Left hindlimb (tissue), 1 donor: ENCODE measurements at places on chromosomes 5 and 9.
A peak's percentile ranks its signal among the peaks of the same experiment; 100 is the strongest.

GRCh38 chr5:173777149-173777548 lies 111.0 kb upstream of the CPEB4 start:
- no peak for DNase-seq

GRCh38 chr5:124234022-124234769 lies 512.2 kb downstream of the ZNF608 start:
- DNase-seq = no peak

- DNase-seq = no peak
Observed at GRCh38 chr5:163248871-163249270, 188.5 kb upstream of the CCNG1 start.

DNA sequence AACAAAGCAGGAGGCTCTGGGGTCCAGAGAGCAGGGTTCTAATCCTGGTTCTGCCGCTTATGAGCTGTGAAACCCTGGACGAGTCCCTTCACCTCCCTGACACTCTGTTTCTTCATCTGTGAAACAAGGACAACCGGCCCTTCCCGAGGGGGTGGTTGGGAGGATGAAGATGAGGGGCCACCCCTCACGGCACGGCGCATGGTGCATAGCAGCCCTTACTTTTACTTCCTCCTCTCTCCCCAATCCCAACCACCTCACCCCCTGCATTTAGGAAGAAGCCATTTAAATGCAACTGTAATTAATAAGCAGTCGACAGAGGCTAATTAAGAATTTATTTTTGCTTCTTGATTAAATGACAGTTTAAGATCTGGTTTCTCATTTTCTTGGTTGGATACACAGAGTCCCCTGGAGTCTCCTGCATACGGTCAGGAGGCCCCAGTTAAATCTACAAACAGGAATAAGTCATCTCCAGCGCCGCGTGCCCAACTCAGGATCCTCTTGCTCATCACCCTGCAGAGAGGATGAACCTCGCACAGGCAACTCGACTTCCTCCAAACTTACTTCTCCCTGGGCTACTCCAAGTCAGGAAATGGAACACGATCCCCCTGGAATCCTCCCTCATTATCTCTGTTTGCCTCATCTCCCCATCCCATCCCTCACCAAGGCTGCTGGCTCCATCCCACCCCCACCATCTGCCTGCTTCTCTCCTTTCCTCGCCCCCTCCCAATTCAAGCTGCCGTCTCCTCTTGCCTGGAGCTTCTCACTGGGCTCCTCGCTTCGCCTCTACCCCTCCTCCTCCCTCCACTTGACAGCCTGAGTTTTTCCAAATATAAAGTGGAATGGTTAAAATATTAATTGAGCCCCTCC lies 95.9 kb downstream of the HRH2 start:
- DNase-seq = no peak

DNA sequence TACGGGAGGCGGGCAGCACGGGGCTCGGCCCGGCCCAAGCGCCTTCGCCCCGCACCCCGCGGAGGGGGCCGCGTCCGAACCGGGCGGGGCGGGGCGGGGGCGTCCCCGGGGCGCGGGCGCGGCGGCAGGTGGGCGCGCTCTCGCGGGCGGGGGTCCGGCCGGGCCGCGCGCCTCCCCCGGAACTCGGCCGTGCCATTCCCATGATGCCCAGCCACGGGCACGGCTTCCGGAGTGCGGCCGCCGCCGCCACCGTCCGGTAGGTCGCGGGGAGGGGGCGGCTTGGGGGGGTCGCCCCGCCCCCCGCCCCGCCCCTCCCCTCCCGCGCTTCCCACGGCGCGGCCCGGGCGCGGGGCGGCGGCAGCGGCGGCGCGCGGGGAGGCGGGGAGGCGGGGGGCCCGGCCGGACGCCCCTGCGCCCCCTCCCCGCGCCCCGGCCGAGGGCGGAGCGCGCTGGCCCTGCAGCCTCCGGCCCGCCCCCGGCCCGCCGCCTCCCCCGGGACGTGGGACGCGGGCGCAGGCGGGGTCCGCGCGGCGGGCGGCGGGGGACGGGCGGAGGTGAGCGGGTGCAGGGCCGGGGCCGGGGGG lies at the start of gene PPP1R26:
Gene PPP1R26, plus strand, starts transcription at position 314 of the 584 bp plus-strand sequence. CDS start 4,729 bp downstream, outside the sequence.
- no peak for DNase-seq

- DNase-seq = no peak
Observed at GRCh38 chr9:17013010-17013409, 121.8 kb upstream of the CNTLN start.

- peak; percentile 58 for DNase-seq
Observed at GRCh38 chr9:104993291-104993963, 65.5 kb upstream of the ABCA1 start.

DNA sequence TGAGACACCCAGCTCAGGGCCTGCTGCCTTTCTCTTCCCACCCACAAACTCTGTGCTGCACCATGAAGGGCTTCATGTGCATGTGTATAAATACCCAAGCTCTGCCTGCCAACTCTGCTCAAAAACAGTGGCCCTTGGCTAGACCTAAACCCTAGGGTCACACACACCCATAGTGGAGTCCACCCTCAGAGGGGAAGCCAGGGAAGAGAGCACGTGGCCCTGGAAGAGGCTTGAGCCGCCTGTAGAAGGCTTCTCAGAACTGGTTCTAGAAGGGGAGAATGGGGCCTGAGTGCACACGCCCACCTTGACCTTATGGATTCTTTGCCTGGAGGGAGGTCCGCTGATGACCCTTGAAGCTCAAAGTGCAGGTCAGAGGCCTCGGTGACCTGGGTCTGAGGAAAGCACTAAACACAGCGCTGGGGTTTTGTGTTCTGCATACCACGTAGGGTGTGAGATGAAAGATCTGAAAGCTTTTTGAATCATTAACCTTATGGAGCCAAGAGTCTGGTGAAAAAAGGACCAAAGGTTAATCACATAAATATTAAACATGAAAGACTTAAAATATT lies 60.6 kb downstream of the CYFIP2 start:
- no peak for DNase-seq

DNA sequence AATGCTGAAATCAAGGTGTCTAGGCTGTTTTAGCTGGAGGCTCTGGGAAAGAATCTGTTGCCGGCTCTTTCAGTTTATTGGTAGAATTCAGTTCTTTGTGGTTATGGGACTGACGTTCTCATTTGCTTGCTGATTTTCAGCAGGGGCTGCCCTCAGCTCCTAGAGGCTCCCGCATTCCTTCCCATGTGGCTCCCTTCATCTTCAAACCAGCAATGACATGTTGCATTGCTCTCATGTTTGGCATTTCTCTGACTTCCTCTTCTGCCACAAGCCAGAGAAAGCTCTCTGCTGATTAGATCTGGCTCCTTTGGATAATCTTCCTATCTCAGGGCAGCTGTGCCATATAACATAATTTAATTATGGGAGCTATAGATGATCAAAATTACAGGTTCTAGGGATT lies 360.3 kb downstream of the LRRC70 start:
- DNase-seq = no peak

GRCh38 chr9:27732494-27732893 lies 159.2 kb upstream of the C9orf72 start:
- no peak for DNase-seq

- DNase-seq = no peak
Observed at GRCh38 chr5:122404018-122404417, 92.0 kb downstream of the SNCAIP start.

DNA sequence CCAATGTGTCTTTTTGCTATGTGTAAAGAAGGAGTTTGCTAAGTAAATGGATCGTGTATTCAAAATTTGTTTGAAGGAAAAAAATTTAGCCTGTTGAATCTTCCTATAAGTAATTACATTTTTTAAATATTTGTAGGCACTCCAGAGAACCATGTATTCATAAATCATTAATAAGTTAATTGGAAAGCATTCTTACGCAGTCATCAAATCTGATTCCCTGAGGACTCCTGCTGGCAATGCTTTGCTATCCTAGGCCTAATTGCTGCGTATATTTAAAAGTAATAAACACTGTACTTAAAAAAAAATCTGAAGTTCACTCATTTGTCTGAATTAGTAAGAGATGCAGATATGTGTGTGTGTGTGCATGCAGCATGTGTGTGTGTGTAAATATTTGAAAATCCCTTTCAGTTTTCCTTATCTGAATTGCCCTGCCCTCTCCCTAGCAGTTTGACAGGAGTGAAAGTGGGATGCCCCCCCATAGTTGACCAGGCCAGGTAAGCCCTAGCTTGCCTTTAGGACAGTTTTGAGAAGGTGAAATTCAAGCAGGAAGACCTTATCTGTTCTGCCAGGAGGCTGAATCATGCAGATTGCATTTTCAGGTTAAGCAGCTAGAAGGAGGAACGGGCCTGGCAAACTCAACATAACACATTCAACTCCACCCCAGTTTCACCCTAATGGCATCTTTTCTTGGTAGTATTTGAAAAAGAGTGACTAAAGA lies 81.2 kb upstream of the DNAH5 start:
- no peak for DNase-seq
